ENCODE measurements at places on chromosomes 12 and 14. TPM values are rescaled to one million over a fixed set of nuclear protein-coding genes. Genes with fewer than 3 reads are reported as not detected.

The MYF6 gene
- polyA plus RNA-seq = 0.23 TPM

The PLXNC1 gene
- 9.6 TPM for polyA plus RNA-seq

- no peak for DNase-seq
Observed at GRCh38 chr12:28292699-28293098, 102.4 kb downstream of the CCDC91 start.

DNA sequence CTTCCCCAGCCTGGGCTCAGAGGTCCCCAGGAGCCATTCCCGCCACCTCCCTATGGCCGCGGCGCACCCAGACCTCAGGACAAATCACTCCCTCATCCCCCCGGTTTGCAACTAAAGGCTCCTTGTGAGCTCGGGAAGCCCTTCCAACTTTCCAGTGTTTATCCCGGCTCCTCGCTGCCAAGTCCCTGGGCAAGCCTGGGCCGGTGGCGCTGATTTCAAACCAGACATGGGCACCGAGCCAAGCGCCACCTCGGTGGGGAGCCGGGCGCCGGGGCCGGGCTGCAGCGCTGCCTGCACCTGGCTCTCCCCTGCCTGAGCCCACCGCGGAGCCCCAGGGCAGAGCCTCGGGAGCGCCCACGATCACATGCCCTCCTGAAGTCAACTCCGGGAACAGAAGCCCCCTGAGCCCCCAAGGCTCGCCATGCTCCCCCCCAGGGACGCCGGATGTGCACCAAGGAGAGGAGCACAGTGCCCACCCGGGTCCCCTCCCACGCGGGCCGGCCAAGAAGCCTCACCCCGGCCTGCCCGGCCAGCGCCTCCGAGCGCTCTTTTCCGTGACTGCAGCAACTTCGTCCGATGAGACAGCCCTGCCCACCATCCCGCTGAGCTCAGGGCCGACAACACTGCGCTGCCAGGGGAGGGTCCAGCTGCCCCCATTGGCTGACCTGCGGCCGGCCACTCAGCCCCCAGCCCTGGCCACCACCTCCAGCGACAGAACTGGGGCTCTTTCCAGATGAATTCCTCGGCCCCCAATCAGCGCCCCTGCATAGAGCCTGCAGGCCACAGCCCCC, 50.0 kb downstream of the NCOR2 start:
- DNase-seq = no peak

DNA sequence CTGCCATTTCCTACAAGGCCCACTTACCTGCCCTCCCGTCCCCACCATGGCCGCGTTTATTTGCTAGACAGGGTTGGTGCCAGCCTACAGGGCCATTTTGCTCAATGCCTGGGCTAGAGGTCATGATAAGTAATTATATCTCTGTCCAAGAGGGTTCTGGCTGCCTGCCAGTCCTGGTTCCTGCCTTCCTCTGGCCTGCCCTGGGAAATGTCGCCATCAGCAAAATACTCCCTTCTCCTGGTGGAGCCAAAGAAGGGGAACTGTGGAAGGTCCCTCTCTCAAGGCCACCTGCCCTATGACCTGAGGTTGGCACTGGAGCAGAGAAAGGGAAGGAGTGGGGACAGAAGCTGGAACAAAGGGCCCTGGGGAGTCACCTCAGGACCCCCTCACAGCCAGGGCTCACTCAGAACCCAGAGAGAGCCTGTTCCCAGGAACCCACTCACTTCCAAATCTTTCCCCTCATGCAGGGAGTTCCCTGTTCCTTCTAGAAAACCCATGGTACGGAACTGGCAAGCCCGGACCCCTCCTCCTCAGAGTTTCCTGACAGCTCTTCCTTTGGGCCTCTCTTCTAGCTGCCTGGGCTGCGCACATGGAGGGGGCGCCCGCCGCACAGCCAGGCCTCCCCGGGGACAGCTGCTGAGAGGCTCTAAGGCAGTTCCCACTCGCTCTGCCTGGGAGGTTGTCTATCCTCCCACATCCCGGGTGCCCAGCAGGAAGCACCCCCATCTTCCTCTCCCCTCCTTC, 280.5 kb downstream of the DPF3 start:
- no peak for DNase-seq

DNA sequence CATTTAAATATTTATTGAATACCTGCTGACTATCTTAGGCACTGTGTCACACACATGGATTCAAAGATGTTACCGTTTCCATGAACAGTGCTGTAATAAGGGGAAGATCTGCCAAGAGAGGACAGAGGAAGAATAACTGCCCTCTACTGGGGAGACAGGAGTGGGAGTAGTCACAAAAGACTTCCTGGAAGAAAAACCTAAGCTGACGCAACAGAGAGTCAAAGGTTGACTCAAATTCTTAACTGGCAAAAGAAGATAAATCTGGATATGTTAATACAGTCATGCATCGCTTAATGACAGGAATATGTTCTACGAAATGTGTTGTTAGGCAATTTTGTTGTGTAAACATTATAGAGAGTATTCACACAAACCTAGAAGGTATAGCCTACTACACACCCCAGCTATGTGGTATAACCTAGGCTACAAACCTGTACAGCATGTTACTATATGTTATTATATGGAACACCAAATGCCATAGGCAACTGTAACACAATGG, 51.5 kb downstream of the DCAF5 start:
- no peak for DNase-seq

DNA sequence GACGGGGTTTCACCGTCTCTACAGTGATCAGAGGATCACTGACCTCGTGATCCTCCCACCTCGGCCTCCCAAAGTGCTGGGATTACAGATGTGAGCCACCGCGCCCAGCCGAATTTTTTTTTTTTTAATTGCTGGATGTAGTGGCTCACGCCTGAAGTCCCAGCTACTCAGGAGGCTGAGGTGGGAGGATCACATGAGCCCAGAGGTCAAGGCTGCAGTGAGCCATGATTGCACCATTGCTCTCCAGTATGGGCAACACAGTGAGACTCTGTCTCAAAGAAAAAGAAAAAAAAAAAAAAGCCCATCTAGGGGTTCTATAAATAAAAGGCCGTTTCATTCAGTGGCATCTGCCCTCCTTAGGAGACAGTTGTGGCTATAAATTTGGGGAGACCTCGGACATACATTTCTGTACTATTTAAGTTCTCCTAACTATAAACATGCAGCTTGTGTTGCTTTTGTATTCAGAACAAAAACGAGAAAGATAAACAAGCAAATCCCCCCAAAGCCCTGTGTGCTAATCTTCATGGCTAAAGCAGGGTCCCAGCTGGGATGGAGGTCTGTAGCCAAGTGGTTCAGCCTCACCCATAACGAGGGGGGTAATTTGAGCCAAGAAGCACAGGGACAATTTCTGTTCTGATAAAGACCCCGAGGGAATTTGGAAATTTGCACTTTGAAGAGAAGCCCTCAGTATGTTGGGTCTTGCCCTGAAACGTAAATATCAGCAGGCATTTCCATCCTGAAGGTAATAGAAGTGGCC, 35.0 kb upstream of the BCL7A start:
- DNase-seq = no peak

All from left renal cortex interstitium (tissue), 4 donors.